ENCODE measurements at places on chromosomes 7 and 10. TPM values are rescaled to one million over a fixed set of nuclear protein-coding genes. Genes with fewer than 3 reads are reported as not detected.

- DNase-seq = no peak
These were observed 2.7 kb downstream of the STK17A start for GRCh38 chr7:43585562-43585961.

DNA sequence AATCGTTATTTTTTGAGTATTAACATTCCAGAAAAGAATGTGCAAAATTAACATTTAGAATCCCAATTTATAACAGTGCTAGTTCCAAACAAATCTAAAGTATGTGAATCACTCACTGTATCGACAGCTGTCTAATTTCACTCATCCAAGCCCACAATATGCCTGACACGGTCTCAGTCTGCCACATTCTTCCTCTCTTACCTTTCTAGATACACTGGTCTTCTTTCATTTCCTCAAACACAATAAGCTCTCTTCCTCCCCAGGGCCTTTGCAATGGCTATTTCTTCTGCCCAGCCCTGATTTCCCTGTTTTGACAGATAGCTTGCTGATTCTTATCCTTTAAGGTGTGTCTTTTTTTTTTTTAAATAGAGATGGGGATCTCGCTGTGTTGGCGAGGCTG lies 48.8 kb downstream of the UBE2H start:
- no peak for DNase-seq

GRCh38 chr7:34087892-34088891 lies 182.9 kb downstream of the BMPER start:
- DNase-seq = peak; percentile 79

- no peak for DNase-seq
These were observed 167.1 kb downstream of the SEMA3D start for GRCh38 chr7:85019778-85020177.

DNA sequence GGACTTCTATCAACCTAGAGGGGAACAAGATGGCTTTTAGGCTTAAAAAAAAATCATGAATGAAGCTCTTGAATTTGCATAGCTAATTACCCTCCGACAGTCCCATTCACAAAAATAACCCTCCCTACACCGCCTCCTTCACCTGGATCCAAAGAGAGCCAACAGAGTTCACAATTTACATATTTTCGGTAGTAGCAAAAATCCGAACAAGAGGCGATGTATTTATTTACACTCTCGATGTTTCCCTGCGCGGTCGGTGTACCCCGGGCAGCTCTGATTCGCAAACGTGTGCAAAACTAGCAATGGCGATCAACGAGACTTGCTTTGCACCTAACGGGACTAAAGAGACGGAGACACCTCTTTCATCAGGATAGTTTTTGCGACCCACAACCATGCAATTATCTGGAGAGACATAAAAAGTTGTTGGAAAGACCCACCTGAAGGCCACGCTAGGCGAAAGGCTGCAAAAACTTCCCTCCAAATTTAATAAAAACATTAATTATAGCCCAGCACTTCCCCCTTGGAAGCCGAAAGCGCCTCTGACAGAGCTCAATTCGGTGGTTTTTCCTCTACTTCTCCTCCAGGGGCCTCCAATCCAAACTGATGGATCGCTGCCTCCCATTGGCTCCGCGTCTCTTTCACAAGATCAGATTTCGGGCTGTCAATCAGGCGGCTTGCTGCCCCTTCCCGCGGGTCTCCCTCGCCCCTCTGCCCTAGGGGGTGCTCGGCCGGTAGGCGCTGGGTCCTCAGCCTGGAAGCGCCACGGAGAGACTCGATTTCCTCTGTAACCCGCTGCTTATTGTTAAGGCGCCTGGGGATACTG lies at the start of gene ETV1:
Gene ETV1 (minus strand): TSS at position 541 of the 823 bp plus-strand sequence. CDS start 614 bp downstream, outside the sequence.
- peak; percentile 96 for DNase-seq

DNA sequence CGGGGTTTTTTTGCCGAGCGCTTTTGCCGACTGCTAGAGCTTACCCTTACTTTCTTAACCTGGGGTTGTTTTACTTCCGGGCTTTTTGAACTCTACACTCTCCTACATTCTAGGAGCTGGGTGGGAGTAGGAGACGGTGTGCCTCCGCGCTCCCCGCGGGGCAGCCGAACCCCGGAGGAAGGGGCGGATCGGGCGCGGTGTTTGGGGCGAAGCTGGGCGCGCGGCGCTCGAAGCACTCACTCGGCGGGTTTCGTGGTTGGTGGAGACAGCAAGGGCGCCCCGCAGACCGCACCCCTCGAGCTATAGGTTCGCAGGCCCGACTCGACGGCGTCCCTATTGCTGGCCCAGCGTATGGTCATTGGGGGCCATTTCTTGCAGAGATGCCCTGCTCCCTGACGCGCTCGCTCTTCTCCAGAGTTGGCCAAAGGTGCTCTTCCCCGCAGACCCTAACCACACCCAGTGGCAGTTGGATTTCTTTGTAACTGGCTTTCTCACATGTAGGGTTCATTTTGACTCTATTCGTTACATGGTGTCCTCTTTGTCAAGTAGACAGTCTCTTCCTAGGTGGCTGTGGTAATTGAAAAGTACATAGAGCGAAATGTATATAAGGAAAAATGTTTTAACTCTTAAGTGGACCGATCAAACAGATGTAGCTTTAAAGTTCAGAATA lies 364 bp downstream of the ZNF518A start:
- DNase-seq = peak; percentile 87

DNA sequence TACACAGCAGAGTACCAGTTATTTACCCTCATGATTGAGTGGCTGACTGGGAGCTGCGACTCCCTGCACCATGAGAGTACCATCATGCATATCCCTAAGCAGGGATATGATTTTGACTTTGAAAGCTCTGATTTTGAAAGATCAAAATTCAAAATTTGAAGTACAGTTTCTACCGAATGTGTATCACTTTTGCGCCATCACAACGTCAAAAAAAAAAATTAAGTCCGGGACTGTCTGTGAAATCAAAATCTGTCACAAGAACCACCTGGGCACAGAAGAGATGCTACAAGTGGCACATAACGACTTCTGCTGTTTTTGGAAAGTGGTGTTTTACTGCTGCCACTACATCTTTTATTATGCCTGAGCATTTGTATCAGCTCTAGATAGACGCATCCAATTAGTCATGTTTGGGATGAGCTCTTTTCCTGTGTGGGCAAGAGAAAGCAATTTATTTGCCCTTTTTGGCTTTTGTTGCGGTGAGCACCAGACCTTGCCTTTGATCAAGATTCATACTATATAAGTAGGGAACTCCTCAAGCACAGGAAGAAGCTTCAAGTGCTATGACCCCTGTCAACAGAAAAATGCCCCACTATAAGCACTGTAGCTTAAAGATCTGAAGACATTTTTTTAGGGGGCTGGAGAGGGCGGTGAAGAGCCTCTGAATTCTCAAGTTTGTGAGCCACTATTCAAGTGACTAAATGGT lies 10.7 kb downstream of the MTPN start:
- DNase-seq = no peak

DNA sequence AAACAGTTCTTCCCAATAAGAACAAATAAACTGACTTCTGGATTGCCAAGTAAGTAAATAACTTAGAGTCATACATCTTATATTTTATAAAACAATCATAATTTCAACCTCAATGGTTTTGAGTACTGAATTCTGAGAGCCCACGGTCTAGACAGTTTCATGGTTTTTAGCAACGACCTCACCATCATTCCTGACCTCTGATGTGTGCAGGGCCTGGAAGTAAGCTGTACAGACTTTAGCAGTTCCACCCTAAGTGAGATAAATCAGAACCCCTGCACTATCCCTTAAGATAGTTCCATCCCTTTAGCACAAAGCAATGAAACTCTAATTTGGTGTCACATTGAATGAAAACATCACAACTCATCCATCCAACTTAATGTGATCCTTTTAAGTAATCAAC lies 86.0 kb downstream of the NEBL start:
- DNase-seq = no peak

- no peak for DNase-seq
These were observed 82.2 kb downstream of the CFAP58 start for GRCh38 chr10:104435822-104436221.

GRCh38 chr7:150974468-150975391 lies 3.4 kb downstream of the KCNH2 start:
- DNase-seq = peak; percentile 49

The NUTM2A gene
- total RNA-seq = 0.83 TPM

The RBM48 gene
- 12.5 TPM for total RNA-seq

The ZNF804B gene
- total RNA-seq = not detected

The CTTNBP2 gene
- total RNA-seq = 15.7 TPM

Data from H9 (cell line).